SK-N-SH treated with all-trans-retinoic acid at 6 μM for 48 hours (cell line): ENCODE measurements at places on chromosomes 1 and 21.

- no peak for ATAC-seq
Observed at GRCh38 chr1:143736562-143736961, 235.2 kb downstream of the FAM72C start.

GRCh38 chr21:24470852-24471251, 1136.4 kb downstream of the MRPL39 start:
- no peak for ATAC-seq

- no peak for ATAC-seq
Observed at GRCh38 chr1:224141693-224142092, 27.8 kb downstream of the FBXO28 start.

GRCh38 chr1:163414778-163415177, 93.0 kb downstream of the NUF2 start:
- ATAC-seq = no peak

DNA sequence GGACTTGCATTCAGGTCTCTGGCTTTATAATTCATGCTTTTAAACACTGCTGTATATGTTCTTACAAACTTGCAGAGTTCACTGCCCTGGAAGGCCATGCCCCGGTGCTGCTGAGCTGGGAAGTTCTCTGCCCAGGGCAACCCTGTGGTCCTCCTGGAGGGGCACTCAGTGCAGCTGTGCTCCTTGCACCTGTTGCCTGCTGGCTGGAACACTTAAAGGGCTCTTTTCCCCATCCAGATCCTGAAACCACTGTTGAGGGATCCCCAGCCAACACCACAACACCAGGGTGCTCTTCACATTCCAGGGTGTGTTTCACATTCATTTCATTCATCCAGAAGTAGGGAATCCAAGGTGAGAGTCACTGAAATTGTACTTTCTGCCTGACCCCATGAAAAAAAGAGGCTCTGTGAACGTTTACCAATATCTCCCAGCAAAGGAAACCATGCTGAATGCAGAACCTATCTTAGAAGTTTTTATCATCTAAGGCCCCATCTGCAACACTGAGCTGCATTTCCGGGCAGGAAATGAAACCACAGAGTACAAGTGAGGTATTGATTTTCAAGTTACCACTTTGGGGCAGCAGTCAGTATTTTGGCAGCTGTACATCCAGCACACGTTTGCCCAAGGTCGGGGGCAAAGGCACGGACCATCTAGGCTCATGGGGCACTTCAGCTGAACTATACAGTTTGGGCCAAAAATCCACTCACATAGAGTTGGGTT, 16.4 kb upstream of the KIAA0040 start:
- no peak for ATAC-seq

DNA sequence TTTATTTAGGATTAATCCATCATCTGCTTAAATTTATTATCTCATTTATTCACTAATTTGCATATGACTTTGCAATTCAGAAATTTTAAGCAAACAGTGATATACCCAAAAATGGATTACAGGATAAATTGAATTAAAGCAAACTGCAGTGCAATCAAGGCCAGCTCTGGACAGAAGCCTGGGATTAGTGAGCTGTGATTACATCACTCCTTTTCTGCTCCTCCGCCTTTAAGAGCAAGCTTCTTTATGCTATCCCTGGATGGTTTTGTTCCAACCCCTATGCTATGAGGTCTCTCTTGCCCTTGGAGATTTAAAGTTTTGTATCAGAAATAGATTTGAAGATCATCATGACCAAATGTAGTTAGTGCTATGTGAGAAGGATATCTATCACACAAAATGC, 32.6 kb downstream of the GPR52 start:
- no peak for ATAC-seq

GRCh38 chr1:200400556-200400955, 9.3 kb downstream of the ZNF281 start:
- no peak for ATAC-seq

- ATAC-seq = no peak
Observed at GRCh38 chr21:35991131-35991530, 69.2 kb downstream of the SETD4 start.

GRCh38 chr1:10928654-10929053, 83.8 kb upstream of the TARDBP start:
- ATAC-seq = no peak

DNA sequence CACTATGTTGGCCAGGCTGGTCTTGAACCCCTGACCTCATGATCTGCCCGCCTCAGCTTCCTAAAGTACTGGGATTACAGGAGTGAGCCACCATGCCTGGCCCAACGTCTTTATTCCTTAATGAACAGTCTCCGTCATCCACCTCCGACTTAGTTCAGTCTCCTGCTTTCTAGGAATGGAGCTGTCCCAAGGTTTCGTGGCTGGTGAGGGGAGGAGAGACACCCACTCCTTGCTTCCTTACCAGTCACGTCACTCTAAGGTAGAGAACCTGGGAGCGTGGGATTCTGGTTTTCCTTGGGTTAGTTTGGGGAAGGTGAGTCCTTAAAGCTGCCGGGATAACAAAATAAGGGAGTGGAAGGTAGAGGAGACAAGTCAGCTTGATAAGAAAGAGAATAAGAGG, 55.0 kb upstream of the ATP2B4 start:
- no peak for ATAC-seq

- ATAC-seq = peak; percentile 22; the same call in 1 of the 3 replicates
Observed at GRCh38 chr1:1763657-1764621, 14.3 kb downstream of the NADK start.

GRCh38 chr1:232873931-232874330, 68.7 kb downstream of the MAP10 start:
- no peak for ATAC-seq

- no peak for ATAC-seq
Observed at GRCh38 chr1:88169939-88170338, 514.1 kb upstream of the PKN2 start.

GRCh38 chr1:213828867-213829266, 158.9 kb upstream of the PROX1 start:
- ATAC-seq = no peak

DNA sequence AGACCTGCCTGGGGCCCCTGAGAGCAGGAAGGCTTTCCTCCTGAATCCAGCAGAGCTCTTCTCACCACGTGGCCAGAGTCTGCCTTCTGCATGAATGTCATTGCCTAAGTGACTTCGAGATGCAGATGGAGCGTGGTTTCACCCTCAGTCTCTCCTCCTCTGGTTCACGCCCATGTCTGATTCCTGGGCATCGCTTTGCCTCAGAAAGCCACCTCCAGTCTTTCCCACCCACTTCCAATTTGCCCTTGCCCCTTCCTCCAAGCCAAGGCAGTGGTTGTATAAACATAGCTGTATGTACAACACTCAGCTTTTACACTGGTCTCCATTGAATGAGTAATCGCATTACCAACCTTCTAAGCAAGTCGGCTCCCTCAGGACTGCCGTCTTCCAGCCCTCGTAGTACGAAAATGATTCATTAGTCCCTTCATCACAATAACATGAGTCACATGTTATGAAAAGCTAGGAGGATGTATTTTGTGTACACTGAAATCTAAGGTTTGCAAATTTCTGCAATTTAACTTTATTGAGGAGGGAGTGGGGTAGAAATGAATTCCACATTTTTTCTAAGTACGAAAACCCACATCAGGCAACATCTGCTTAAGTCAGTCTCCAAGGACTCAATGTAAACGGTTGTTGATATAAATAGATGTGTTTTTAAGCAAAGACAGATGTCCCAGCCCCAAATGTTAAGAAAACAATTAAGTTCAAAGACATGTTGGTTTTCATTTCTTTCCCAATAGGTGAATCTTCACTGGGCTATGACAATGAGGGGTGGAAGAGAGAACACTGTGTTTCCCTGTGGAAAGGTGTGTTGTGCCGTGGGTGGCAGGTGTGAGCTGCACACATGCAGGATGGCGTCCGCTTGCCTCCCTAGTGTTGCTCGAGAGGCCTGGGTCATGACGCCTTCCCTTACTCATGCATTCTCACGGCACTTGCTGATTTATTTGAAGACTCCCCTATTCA, 32.3 kb upstream of the ETS2 start:
- ATAC-seq = peak; percentile 94

- ATAC-seq = no peak
Observed at GRCh38 chr1:232577772-232578171, 52.2 kb downstream of the SIPA1L2 start.

DNA sequence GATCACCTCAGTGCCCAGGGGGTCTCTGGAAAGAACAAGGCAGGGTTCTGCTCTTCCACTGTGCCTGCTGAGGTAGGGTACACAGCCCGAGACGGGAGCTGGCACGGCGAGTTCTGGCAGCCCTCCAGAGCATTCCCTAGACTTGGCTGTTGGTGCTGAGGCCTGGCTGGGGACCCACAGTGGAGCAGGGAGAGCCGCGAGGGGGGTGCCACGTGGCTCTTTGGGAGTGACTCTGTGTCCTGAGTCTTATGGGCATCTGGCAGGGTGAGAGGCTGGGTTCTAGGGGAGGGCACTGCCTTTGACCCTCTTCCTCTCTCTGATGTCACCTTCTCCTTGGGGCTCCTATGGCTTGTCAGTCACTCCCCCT, 336.4 kb downstream of the CAMTA1 start:
- no peak for ATAC-seq

GRCh38 chr1:206430031-206430983, 40.0 kb upstream of the IKBKE start:
- no peak for ATAC-seq

- ATAC-seq = no peak
Observed at GRCh38 chr1:151514366-151514765, 3.2 kb downstream of the CGN start.
